ENCODE measurements at places on chromosomes 11 and 22.

DNA sequence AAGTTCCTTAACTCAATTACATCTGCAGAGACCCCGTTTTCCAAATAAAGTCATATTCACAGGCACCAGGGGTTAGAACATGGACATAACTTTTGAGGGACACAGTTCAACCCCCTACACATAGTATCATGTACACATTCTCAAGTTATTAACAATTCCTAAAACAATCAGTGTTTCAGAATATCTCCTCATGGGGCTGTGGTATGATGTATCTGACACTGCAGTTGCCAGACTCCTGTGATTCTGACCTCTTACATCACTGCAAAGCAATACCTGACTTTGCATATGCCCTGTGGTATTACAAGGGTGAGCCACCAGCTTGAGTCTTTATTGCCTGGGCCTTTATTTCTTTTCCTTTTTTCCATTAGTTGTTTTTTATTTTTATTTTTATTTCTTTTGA, 141.7 kb downstream of the COMMD9 start:
- DNase-seq, result no peak

DNA sequence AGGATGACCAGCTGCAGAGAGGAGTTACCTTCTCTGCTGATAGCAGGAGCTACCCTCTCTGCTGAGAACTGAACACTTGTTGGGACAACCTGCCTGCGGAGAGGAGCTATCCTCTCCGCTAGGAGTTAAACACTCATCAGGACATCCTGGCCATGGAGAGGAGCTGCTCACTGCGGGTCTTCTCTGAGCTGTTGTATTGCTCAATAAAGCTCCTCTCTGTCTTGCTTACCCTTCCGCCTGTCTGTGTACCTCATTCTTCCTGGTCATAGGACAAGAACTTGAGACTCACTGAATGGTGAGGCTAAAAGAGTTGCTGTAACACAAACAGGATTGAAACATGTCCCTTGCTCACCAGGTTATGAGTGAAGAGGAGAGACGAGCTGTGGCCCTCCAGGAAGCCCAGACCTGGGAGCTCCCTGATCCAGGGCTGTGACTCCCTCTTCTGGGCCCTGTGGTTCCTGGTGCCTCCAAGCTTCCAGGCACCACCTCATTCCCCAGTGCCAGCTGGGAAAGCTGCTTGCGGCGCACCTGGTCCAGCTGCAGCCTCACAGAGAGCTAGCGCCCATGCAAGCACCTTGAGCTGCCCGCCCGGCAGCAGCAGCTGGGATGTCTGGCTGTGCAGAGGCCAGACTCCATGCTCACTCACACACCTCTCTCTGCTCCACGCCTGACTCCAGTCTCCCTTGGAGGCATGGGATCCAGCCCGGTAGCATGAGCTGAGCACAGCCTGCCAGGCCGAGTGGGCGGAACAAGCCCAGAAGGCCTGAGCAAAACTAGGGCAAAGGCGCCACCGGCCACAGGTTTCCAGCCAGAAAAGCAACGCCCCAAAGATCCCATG, 50.5 kb downstream of the RAB30 start:
- no peak for DNase-seq

- no peak for DNase-seq
Measured at GRCh38 chr11:34212566-34212965, 107.1 kb downstream of the NAT10 start.

DNA sequence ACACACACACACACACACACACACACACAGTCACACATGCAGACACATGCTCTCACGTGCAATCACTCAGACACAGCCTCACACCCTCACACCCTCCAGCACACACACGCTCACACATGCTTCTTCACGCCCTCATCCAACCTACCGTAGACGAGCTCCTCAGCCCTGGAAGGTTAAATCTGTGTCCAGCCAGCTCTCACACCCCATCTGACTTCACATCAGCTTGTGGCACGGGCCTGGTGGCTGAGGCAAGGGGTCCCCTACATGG, 1.3 kb upstream of the SCUBE1 start:
- DNase-seq, result no peak

DNA sequence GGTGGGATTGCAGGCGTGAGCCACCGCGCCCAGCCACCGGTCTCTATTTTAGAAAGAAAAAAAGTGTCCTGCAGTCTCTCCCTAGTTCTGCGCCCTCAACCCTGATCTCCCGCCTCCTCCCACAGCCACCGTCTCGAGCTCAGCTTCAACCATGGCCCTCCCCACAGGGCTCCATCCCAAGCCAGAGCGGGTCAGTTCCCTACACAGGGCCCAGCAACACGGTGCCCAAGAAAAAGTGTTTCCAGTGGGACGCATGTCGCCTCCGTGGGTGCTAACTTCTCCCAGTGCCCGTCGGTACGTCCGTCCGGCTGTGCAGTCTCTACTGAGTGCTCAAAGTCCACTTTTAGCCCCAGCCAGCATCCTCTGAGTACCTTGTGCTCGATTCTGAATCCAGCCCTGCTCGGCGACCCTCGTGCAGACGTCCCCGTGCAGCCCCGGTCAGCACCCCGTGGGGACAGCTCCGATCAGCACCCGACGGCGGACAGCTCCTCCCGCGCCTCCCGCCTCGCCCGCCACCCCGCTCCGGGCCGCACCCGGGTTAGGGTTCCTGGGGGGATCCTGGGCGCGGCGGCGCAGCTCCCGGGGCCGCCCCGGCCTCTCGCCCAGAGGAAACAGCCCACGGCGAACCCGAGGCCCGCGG, 657 bp upstream of the MAPK8IP2 start:
- DNase-seq, result peak; percentile 92

DNA sequence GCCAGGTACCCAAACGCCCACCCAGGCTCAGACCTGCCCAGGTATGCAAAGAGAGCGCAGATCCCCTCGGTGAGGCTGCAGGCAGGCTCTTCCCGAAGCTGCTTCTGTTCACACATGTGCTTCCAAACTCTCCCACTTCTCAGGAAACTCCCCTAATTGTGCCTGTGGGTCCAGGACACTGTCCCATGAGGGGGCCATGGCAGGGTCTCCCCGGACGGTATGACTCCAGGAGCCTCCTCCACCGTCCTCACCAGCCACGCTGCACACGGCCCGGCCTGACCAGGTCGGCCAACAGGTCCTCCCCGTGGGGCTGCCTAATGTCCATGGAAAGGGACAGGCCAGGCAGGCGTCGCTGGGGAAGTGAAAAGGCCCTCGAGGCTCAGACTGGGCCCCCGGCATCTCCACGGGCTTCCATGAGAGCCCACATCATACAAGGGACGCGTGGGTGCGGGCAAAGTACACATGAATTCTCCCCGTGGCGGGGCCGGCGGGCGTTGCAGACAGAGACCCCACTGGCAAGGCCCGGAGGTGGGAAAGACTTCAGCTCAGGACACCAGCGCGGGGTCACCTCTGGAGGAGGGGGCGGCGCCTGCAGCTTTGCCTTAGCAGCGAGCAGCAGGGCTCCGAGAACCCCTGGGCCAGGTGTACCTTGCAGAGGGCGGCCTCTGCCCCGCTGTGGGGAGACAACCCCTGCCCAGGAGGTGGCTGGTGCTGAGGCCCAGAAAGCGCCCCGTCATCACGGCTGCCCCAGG, 526.1 kb downstream of the BRD1 start:
- DNase-seq, result no peak

GRCh38 chr22:19819208-19819910, 35.3 kb downstream of the GNB1L start:
- no peak for DNase-seq
